ENCODE measurements at places on chromosomes 6 and 20.

- DNase-seq, result no peak
Observed at GRCh38 chr20:18004384-18005031, 35.7 kb downstream of the MGME1 start.

GRCh38 chr6:42355416-42355815, 96.3 kb downstream of the TRERF1 start:
- no peak for DNase-seq

DNA sequence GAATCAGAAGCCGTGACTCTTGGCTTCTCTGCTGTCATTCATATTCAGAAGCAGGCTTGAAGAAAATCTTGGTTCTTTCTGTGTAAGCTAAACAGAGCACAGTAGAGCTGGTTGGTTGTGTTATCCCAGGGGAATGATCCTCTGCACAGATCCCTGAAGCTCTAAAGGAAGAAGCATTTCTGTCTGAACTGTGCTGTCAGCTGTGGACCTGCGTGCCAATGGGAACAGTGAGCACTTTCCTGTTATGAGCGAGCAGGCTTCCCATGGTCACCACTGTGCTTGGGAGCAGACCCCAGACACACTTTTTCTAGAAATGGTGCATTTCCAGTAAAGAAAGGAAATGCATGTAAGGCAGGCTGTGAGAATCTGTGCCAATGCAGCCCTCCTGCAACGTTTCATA, 490.2 kb downstream of the EPM2A start:
- DNase-seq, result no peak

GRCh38 chr20:63126876-63127699, 88.8 kb downstream of the YTHDF1 start:
- DNase-seq, result no peak

- DNase-seq, result no peak
Observed at GRCh38 chr6:79564636-79565035, 27.4 kb upstream of the LCA5 start.

DNA sequence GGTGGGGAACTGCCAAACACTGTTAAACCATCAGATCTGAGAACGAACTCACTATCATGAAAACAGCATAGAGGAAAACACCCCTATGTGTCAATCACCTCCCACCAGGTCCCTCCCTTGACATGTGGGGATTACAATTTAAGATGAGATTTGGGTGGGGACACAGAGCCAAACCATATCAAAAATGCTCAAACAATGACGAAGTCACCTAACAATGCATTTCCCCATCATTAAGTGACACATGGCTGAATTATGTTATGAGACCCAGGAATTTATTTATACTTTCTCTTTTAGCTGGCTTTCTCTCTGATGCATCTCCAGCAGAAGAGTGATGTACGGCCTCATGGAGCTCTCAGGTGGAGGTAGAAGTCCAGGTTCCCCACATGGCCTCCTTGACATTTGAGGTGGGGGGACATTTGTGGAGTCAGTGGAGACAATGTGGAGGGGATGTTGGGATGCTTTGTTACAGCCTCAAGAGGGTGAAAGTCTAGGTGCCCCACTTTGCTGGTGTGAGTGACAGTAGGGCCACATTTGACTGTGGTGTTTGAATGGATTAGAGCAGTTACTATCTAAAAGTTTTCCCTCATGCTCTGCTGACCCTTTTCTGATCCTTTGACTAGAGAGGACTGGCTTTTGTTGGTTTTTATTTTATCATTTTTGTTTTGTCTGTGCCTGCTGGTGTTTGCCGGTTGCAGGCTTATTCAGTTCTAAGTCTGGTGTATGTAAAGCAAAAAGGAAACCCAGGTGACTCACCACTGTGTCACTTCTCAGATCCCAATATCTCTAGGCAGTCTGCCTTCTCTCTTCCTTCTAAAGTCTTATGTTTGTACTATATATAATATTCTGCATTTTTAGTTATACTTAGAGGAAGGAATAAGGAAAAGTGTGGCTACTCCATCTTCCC, 18.5 kb upstream of the DCBLD1 start:
- DNase-seq, result no peak

GRCh38 chr20:35571555-35571954, 29.7 kb downstream of the ERGIC3 start:
- no peak for DNase-seq

DNA sequence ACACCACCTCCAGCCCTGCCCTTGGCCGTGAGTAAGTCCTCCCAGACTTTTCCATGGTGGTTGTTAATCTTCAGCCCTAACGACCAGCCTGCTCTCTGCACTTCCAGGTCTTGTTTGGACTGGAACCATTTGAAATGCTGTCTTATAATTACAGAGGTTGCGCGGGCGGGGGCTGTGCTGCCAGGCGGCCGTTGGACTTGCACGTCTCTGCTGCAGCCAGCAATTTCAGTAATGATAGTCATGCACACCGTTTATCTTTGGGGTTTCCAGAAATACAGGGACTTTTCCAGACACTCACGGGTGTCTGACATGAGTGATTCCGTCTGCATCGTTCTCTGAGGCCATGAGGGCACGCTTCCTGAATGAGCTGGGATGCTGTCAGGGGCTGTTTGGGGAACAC, 118.2 kb downstream of the BMP7 start:
- no peak for DNase-seq

GRCh38 chr6:30319146-30319835, 7.4 kb upstream of the TRIM39 start:
- DNase-seq, result no peak

DNA sequence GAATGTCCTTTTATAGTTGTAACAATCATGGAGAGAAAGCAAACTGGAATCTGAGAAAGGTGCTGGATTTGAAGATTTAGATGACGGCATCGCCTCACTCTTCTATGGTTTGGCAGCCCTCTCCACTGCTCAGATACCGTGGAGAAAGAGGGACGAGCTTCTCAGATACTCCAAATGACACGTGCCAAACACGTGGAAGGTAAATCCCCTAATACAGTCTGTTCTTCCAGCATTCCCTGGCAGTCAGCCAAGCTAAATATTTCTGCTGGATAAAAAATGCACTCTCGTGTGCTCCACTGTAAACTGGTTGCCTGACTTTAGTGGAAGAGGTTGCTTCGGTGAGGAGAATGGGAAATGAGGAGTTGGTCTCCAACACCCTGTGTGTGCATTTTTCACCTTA, 16.7 kb upstream of the PRDM1 start:
- DNase-seq, result no peak

- DNase-seq, result no peak
Observed at GRCh38 chr20:16419138-16419715, 154.0 kb downstream of the KIF16B start.

DNA sequence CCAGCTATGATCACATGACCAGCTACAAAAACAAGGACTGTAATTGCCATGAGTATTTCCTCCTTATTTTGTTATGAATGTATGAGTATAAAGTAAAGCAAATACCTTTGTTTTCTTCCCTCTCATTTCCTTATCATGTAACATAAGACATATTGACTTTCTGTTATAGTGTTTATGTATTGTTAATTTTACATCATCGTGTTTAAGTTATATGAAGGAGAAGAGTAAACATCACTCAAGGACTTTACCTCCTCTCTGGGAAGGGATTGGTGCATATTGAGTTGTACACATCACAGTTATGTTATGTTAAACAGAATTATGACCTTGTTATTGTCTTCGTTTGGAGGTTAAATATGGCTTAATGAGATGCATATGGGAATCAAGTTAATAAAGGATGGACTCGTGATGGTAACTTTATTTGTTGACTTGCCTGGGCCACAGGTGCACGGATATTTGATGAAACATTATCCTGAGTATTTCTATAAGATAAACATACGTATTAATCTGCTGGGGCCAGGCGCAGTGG, 57.3 kb upstream of the CNKSR3 start:
- no peak for DNase-seq

- no peak for DNase-seq
Observed at GRCh38 chr6:72861935-72862432, 240.1 kb downstream of the KCNQ5 start.

DNA sequence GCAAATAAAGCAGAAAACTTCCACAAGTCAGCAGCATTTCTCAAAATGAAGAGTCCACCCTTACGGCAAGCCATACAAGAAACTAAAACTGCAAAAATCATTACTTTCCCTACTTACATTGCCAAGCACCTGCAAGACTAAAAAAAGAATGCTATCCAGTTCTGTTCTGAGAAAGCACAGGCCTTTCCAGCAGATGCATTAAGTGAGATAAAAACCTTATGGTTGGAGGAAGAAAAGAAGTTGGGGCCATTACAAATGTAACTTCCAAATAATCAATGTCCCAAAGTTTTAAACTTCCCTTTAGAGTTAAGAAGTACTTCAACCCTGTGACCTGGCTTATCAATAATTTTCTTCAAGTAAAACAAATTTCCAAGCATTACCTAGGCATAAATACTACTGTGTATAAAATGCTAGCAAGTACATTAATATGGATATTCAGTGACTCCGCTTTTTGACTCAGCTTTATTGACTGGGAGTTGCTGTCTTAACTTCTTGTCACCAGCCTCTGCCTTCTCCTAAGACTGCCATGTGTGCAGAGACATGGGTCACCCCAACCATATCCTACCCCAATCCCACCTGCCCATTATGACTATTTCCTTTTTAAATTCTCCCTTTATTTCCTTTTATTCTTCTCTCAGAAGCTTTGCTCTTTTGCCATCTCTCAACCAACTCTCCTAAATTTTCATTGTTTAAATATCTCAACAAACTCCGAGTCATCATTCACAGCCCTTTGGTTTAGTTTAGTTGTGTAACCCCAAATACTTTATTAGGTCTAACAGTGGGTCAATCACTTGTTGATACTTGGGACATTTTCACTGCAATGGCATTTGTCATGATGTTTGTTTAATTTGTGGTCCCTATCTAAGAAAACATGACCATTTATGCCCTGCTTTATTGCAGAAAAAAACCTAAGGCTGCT, 49.7 kb downstream of the SLC22A23 start:
- DNase-seq, result no peak

DNA sequence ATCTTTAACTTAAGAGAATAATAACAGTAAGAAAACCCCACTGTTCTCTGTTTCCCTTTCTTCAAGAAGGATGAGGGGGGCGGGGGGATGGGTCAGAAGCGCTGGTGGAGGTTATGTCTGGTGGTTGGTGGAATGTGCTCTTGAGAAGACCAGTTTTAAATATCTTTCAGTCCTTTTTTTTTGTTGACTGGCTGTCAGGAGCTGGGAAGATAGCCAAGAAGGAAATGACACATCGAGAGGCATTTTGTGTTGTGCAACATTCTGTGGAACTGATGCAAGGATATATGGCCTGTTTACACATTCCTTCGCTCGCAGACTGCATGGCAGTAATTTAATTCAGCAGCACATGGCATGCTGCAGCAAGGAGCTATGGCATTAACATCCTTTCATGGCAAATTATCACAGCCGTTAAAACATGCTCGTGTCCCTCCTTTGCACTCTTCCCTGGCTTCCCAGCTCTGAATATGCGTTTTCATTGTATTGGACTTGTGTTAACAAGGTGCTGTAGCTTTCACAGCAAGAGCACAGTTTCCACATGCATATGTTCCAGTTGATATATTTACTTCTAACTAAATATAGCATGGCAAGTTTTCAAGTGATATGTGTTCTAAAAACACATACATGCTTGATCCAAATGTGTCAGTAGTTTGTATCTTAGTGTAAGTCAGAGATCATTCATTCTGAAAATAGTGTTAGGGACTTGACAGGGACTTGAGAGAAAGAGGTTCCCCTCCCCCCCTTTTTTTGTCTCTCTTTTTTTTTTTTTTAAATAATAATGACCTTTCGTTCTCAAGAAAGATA, 68.2 kb upstream of the SUPT3H start:
- no peak for DNase-seq

DNA sequence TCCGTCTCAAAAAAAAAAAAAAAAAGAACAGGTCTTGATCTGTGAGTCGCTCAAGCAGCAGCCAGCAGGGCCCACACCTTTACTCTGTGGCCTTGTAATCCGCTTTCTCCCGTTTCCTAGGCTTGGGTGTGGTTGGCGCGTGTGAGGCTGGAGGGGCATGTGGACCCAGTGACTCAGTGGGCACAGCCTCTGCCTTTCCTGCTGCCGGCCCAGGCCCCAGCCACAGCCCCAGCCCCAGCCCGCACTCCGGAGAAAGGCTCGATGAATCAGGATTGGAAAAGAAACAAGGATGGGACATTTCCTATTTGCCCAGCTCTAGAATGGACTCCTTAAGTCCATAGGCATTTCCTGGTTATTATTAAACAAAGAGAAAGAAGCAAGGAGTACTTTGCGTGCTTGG, 4.3 kb downstream of the BHLHE23 start:
- DNase-seq, result no peak

- no peak for DNase-seq
Observed at GRCh38 chr6:32432050-32432450, 7.6 kb upstream of the HLA-DRA start.

- DNase-seq, result no peak
Observed at GRCh38 chr6:48429021-48429420, 318.0 kb upstream of the PTCHD4 start.

- no peak for DNase-seq
Observed at GRCh38 chr20:2814587-2815051, at the start of gene C20orf141. TSS of gene C20orf141 (plus strand) at chr20:2814987. CDS start at chr20:2815185, 198 bp downstream.

DNA sequence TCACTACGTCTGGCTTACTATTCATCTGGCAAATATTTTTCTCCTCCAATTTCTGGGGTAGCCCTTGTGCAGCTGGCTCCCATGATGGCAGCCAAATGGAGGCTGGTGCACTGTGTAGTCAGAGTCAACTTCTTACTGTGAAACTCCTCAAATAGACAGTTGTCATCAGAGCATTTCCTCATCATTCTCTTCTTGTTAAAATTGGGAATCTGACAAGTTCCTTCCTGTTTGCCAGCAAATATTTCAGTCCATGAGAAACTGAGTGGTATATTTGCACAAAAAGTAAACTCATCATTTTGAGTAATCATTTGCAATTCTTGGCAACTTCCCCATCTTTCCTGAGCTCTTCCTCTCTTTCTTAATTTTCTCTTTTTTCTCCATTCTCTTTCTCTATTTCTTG, 394.9 kb upstream of the RGS17 start:
- DNase-seq, result no peak

- DNase-seq, result no peak
Observed at GRCh38 chr20:50213531-50214106, 23.0 kb downstream of the CEBPB start.

GRCh38 chr6:137222381-137222780, 3.2 kb upstream of the IFNGR1 start:
- no peak for DNase-seq

GRCh38 chr6:91653895-91654294, 1067.0 kb upstream of the MAP3K7 start:
- DNase-seq, result no peak

DNA sequence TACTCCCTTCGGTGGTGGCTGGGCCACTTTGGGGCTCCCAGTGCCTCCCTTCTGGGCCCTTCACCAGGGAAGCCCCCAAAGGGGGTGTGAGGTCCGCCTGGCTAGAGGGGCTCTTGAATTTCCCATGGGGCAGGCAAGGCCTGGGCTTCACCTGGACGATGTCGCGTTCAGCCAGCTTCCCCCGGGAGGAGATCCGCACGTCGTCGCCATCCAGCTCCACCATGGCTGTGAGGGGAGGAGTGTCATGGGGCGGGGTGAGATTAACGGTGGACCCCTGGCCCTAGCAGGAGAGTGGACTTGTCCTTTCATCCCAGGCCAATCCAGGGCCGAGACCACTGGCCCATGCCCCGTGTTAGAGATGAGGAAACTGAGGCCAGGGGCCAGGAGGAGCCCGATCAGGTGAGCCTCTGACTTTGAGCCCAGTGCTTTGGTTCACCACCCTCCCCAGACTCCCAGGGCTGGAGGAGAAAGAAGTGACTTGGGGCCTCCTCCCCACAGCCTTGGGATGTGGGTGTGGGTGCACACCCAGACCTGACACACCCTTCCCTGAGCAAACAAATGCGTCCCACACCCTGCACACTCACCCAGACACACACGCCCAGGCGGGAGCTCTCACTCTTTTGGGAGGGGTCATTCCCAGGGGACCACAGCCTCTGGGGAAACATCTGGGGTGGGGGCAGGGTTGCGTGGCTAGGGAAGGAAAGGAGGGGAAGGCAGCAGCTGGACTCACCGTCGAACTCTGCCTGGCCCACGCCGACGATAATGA, 46.1 kb downstream of the RAB44 start:
- no peak for DNase-seq

Data from activated CD8-positive, alpha-beta memory T cell treated with anti-CD3 and anti-CD28 coated beads for 1 hour (primary cell).